Spinal cord (tissue), 10 donors: ENCODE measurements at places on chromosomes 7 and 10. TPM values are rescaled to one million over a fixed set of nuclear protein-coding genes. Genes with fewer than 3 reads are reported as not detected.
A peak's percentile ranks its signal among the peaks of the same experiment; 100 is the strongest.

DNA sequence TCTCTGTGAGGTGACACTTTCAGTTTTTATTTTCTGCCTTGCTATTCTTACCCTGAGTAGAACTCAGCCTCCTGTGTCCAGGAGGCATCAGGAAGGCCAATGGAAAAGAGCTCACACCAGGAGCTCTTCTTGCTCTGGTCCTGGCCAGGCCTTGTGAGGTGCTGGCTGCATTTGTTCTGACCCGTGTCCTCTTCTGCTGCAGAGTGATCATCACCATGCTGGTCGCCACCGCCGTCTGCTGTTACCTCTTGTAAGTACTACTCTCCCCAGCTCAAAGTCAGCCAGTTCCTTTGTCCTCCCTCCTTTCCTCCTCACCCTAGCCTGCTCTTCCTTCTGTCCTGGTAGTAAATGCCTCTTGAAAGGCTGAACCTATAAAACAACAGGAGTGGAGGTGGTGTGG, 1.6 kb downstream of the ATP6V0E2 start:
- DNase-seq, result no peak

GRCh38 chr10:89296220-89296648, 5.6 kb upstream of the IFIT2 start:
- no peak for DNase-seq

GRCh38 chr7:142508251-142508650, 241.0 kb upstream of the PRSS1 start:
- no peak for DNase-seq

GRCh38 chr10:79058899-79059841, 9.6 kb upstream of the ZMIZ1 start:
- no peak for DNase-seq

CYP2C19 gene
- total RNA-seq, result 0.22 TPM

- DNase-seq, result no peak
These were observed 12.0 kb downstream of the LSM8 start for GRCh38 chr7:118195837-118196474.

MACC1 gene
- total RNA-seq, result 0.28 TPM

CCDC7 gene
- total RNA-seq, result 84.1 TPM

PDZD7 gene
- total RNA-seq, result 8.4 TPM

DNA sequence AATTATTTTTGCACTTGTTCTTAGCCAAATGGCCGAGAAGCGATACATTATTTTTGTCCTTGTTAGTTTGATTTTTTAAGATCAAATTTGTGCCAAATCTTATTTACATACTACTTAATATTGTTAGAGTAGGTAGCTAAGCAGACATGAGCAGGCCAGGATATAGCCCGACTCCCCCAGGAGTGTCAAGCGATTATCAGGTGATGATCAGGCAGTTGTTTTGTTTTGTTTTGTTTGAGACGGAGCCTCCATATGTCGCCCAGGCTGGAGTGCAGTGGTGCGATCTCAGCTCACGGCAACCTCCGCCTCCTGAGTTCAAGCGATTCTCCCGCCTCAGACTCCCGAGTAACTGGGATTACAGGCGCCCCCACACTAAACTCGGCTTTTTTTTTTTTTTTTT, 71.1 kb downstream of the LYZL2 start:
- DNase-seq, result no peak

- no peak for DNase-seq
These were observed 142.3 kb downstream of the KAT6B start for GRCh38 chr10:74968667-74969061.

GRCh38 chr10:16592378-16592777, 70.7 kb upstream of the C1QL3 start:
- DNase-seq, result no peak

- no peak for DNase-seq
These were observed 52.7 kb downstream of the DIP2C start for GRCh38 chr10:636769-637168.

GRCh38 chr10:3803295-3803926, 18.4 kb upstream of the KLF6 start:
- DNase-seq, result peak; percentile 34

SVIL gene
- total RNA-seq, result 119 TPM

DNA sequence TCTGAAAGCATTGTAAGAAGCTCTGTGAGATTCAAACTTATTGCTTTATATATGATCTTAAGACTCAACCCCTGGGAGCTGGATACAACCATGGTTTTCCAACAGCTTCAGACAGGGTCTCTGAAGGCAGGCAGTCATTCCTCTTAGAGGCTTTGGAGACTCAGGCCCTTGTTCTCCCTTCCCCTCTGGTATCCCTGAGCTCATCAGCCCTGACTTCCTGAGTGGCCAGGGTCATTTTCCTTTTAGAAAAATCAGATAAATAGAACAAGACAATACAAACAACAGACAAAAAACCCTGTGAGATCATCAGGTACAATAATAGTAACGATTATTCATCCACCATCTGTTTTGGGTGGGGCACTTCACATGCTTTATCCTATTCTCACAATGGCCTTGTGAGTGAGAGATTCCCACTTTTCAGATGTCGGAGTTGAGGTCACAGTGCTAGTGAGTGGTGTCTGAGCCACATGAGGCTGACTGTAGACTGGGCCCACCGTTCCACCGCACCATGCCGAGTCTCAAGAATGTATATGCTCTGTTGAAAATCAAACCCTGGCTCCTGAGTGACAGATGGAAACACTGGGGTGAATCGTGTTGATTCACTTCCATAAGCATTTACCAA, 144.2 kb downstream of the CXCL12 start:
- no peak for DNase-seq

NPTX2 gene
- 26.3 TPM for total RNA-seq
